Tibial nerve (tissue), 4 donors: ENCODE measurements at places on chromosomes 1 and 21.

DNA sequence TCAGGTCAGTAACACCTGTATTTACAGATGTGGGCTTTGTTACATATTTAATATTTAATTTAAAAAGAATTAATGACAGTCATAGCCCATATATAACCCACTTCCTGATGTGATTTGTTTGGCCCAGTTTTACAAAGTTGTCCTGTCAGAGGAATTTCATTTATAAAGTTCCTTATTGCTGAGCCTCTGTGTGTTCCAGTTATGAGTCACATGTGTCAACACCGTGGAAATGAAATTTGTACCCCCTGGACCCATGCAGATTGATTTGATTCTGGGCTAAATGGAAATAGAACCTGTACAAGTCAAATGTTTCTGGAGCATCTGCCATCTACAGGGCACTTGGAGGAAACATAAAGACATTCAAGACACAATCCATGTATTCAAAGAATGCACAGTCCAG is 149.2 kb downstream of the CACNA1E start:
- no peak for DNase-seq

GRCh38 chr1:94006604-94007003 is 97.4 kb upstream of the GCLM start:
- DNase-seq: no peak

- no peak for DNase-seq
Measured at GRCh38 chr1:41795205-41795762, 123.4 kb downstream of the HIVEP3 start.

GRCh38 chr1:217091561-217091960 is 368.3 kb upstream of the ESRRG start:
- no peak for DNase-seq

DNA sequence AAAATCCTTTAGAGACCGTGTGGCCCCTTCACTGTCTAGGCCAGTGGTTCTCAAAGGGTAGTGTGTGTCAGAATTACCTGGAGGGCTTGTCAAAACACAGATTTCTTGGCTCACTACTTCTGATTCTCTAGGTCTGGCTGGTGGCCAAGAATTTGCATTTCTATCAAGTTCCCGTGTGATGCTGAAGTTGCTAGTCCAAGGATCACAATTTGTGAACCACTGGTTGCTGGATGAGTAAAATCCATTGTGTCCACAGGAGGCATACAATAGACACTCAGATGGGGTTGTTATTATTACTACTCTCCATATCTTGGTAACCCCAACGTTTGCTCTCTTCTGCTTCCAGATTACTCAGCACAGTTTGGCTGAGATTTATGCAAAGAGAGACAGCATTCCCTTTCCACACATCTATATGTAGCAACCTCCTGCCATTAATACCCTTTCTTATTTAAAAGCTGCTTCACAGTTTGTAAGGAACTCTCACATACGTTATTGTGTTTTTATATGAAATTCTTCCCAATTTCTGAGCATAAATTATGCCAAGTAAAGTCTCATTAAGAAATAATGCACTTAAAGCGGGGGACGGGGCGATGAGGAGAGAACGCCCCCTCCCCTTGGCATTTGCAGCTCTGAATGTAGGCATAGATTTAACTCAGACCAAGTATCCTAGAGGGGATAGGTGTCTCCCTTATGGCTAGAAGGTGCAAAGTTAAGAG is 720 bp upstream of the TMCC2 start:
- no peak for DNase-seq

- DNase-seq: peak; percentile 31
Measured at GRCh38 chr1:16978567-16979474, 1.6 kb downstream of the MFAP2 start.

DNA sequence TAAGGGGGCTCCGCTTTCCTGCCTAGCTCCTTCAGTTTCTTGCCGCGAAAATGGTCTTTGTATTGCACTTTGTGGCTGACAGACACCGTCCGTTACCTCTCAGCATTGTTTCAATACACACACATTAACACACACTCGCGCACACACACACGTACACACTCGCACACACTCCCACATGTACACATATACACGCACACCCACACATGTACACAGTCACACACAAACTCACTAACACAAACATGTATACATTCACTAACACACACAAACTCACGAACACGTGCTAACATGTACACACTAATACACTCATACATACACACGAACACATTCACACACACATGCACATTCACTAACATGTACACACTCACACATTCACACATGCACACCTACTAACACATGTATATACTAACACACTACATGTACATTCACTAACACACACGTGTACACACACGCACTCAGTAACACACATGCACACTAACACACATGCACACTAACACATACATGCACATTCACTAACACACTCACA is 48.9 kb downstream of the PSMG1 start:
- no peak for DNase-seq

DNA sequence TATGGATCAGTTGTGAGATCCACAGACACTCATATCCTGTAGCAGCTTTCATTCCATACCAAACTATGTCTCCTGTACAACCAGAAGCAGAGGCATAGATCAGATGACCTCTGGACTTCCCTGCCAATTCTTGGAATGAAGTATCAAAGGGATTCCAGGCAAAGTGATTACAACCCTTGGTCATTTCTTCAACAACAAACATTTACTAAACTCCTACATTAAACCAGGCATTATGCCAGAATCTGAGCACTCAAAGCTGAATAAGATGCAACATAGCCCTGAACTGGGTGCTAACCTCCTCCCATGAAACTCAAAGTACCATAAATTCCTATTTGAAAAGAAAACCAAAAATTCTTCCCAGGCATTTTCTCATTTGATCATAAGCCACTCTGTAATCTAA is 121.2 kb upstream of the SGIP1 start:
- DNase-seq: no peak
